Activated CD4-positive, CD25-positive, alpha-beta regulatory T cell treated with anti-CD3 and anti-CD28 coated beads, Interleukin-2, amount 50 U/mL, for 16 hours (primary cell): ENCODE measurements at places on chromosomes 7 and 10.

- DNase-seq: no peak
These were observed 49.4 kb upstream of the ARL4A start for GRCh38 chr7:12637819-12638592.

- DNase-seq: no peak
These were observed 13.7 kb upstream of the WAPL start for GRCh38 chr10:86535132-86535882.

GRCh38 chr7:7702826-7703225 lies 15.6 kb downstream of the RPA3 start:
- DNase-seq: no peak

DNA sequence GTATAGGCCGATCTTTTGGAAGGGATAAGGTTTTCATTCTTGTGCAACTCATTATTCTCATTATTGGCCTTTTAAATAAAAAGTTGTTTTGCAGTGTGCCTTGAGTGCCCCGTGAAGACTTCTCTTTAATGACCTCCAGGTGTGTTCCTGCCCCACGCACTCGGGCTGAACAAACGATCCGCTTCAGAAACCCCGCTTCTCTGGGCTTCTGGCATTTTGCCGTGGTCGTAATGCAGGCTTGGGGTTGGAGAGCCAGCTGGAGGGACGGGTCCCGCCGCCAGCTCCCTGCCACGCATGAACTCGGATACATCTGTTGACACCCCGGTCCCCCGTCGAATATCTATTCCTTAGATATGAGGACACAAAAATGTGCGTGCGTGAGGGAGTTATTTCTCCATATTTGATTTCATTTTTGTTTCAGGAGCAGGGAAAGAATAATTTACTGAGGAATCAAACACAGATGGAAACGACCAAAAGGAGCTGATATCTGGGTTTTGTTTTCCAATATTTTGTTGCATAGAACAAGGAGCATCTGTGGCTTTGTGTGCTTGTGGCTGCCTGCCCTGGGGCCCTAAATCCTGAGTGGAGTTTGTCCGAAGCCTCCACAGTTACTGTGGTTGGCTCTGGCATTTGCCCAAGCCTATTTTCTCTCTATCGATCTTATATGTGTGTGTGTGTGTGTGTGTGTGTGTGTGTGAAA lies 17.0 kb upstream of the TTYH3 start:
- DNase-seq: no peak

DNA sequence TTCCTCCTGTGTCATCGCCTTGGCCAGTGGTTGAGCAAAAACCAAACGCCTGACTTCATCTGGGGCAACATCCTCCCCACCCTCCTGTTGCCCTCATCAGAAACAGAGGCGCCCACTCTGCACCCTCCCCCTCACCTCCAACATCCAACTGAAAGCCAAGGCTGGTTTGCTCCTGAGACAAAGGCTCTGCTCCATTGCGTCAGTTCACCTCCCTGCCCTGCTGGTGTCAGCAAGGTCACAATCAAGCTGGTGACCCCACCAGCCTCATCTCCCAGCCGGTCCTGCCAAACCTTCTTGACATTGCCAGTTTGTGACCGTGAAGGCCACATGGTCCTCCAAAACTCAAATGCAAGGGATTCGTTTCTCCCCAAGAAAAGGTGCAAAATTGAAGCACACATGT lies 131.7 kb upstream of the ADAM12 start:
- no peak for DNase-seq

DNA sequence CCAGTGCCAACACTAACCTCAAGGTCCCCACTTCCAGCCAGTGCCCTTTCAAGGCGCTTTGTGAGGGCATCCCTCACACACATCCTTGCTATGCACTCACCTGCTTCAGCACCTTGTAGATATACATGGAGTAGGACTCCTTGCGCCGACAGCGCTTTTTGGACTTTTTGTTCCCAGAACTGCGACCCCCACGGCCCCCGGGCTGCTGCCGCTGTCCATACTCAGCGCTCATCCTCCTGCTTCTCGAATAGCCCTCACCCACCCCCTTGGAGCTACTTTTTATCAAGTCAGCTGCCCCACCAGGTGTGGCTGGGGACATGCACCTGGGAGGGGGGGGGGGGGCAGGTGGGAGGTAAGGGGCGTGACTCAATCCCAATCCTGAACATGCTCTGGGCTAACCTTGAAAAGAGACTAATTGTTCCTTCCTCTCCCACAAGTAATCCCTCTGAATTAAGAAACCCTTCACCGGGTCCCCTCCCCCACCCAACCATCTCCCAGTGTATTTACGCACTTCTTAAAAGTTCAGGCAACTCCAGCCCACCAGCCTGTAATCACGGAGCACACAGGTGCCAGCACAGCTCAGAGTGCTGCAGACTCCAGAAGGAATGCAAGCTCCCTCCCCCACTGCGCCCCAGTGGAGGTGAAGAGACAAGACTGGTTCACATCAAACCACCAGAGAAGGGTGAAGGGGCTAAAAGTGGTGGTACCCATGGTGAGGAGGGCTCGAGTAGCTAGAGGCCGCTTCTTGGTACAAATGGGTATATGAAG lies at the start of gene H2BK1:
Gene H2BK1, minus strand, starts transcription at position 402 of the 768 bp plus-strand sequence. Its CDS starts 170 bp downstream, at position 232.
- DNase-seq: no peak

- DNase-seq: no peak
These were observed 329.7 kb downstream of the PRPF18 start for GRCh38 chr10:13916384-13916947.

DNA sequence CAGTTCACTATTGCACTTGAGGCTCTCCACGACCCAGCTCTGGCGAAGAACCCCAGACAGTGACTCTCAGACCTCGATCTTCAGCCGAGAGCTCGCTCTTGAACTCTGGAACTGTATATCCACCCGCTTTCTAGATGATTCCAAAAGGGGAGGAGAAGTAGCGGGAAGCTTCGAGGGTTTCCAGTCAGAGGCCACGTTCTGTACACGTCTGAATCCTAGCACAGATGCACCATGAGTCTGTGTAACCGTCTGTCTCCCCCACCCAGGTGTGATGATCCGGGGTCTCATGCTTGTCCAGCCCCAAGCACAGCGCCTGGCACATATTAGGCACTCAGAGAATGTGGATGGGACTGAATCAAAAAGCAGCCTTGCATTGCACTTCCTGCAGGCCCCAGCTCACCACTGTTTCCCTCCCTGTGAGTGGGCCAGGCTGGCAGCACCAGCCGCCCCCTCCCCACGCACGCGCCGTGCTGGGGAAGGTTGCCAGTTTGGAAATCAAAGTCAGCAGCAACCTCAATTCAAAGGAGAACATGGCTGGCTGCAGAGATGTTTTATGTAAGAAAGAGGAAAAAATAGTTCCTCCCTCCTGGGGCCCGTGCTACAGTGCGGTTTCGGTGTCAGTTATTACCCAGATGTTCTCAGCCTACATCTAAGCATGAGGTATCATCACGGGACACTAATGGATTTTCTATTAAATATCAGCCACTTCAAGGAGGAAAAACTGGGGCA lies 5.7 kb downstream of the GRID2IP start:
- no peak for DNase-seq

DNA sequence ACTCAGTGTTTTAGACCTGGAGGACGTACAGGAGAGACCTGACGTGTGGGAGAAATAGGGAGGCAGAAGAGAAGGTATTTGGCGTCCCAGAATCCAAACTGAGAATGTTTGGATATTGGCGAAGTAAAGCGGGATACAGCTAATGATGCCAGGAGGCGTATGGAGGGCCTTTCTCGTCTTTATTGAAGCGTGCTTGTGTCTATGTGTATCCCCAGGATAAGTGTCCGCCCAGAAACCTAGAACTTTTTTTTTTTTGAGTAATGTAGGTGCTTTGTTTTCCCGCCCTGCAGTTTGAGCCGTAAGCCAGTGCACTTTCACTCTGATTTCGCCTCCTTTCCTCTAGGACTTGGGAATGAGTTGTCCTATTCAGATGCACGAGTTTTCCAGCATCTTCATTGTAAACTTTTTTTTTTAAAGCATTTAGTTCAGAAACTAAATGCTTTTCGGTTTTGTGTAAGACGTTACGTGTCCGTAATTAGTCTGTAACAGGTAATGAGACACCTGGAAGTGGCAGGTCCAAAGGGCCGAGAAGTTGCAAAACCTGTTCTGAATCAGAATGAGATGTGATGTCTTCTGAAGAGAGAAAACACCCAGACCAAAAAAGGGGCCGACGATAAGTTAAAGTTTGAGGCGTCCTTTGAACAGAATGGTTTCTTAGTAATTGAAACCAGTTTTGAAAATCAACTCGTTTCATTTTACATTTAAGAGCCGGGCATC lies 746 bp downstream of the ARL5B start:
- no peak for DNase-seq

DNA sequence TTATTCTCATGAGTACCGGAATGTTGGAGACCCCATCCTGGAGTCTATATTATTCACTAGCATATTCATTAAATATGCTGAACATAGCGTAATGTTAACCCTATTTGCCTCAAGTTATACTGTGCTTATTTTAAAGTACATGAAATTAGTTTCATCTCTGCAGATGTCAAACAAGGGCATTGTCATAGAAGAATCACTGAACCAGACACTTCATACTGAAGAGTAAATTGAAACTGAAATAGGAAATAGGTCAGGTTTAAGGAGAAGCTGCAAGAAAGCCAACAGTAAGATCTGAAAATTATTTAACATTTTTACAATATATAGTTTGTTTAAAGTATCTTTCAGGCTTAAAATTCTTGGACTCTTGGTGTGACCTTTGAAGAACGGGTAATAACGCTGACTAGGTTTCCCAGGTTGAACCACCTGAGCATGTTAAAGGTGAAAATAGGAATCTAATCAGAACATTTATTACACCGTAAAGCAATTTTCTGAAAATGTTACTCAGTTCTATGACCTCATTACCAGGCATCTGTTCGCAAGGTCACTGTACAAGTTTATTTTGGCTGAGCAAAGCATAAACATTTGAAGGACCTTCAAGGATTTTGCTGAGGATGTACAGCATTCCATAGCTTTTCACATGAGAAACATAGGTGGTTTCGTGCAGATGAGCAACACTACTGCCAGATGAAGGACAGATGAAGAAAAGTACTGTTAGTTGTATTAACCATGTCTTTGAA lies 82.7 kb downstream of the REEP3 start:
- DNase-seq: no peak

- no peak for DNase-seq
These were observed 33.1 kb downstream of the SCRN1 start for GRCh38 chr7:29956487-29956836.

DNA sequence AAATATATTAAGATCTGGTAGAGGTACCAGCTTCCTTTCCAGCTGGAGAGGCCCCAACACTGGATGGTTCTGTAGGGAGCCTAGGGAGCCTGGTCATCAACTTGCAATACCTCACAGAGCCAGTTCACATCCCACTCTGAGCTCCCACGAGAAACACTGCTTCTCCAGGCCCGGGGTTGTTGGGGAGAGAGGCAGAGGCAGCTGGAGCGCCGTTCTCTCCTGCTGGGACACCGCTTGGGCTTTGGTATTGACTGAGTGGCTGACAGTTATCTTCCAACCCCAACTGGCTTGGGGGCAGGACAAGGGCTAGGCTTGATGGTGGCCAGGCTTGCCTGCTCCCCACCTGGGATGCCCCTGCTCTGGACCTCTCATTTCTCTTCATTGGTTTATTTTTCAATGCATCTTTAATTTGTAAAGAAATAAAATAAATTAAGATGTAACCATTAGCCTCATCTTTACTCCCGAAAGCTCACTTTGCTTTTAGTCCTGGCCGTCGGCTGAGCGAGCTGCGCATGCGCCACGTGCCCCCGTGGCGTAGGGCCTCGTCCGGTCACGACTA lies 10.0 kb upstream of the CHCHD1 start:
- DNase-seq: peak; percentile 55

- no peak for DNase-seq
These were observed 169.1 kb downstream of the PTEN start for GRCh38 chr10:88032566-88032965.

- DNase-seq: no peak
These were observed 69.4 kb upstream of the CAV2 start for GRCh38 chr7:116429986-116430619.

DNA sequence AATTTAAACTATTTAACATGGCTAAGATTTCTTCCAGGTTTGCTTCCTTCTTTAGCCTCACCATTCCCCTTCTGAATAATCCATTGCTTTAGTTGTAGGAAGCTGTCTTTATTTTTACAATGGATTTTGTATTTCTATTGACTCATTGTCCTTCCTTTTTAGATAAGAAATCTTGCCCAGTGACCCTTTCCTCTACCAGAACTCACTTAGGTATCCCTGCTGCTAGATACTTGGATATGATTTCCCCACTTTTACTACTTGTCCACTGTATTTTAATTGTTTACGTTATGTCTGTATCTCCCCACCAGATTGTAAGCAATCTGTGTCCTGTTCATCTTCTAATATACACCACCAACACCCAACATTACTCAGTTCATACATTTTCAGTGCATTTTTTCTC lies 47.7 kb upstream of the MDFIC start:
- DNase-seq: no peak

DNA sequence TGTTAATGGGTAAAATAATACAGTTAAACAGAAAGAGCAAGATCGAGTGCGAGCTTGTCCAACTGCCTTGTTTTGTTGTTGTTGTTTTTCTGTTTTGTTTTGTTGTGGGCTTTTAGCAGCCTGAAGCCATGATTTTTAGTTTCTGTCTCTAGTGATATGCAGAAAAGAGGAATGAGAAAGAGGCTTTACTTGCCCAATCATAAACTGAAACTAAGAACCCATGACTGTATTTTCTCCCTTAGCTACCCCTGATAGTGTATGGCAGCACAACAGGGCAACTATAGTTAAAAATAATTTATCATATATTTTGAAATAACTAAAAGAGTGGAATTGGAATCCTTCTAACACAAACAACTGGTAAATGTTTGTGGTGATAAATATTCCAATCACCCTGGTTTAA lies 493.9 kb downstream of the GLRX3 start:
- DNase-seq: no peak

- no peak for DNase-seq
These were observed 168.5 kb upstream of the MEOX2 start for GRCh38 chr7:15854841-15855524.

DNA sequence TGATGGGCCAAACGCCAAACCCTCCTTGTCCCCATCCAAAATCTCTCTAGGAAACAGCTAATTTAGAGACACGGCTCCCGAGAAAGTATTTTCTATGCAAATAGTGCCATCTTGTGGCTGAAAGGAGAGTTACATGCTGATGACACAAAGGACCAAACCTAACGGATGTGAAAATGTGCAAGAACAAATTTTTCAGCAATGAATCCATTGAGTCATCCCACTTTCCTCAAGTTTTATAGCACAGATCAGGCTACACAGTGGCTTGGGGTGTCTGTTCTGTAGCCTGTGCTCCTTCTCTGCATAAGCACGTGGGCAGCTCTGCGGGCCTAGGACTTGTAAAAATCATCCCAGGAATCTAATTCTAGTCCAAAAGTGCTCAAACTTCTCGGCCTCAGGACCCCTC lies 154.8 kb upstream of the PRR15 start:
- peak; percentile 28 for DNase-seq

DNA sequence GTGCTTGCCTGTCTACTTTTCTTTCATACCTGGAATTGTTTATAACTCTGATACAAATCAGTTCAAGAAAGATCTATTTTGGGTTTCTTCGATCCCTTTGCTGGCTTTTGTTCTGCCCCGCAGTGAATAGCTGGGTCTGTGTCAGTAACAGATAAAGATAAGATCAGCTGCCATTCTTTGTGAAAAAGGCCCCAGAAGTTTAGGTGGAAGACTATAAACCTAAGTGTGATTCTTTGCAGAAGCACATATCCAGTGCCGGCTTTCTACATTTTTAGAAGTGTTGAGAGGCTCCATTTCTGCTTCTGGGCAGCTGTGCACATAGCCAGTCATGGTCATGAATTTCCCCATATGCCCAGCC lies 686.4 kb upstream of the C7orf33 start:
- DNase-seq: no peak
